ENCODE measurements at places on chromosomes 2 and 18.

- no peak for DNase-seq
These were observed 107.9 kb downstream of the RTN4 start for GRCh38 chr2:54942373-54942772.

DNA sequence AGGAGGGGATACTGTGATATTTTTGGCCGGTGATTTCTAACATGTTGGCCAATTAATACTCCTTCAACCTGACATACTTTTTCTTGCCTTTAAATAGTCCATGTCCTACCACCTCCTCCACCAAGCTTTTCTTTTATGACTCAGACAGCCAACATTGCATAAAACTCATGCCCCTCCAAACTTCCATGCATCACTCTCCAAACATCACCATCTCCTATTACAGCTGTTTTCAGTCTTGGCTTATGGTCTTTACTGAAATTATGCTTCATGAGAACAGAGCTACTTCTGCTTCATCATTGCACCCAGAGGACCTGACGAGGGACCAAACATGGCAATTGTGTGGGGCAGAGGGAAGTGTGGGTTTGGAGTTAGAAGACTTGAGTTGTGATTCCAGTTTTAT lies 305.4 kb downstream of the LPIN1 start:
- DNase-seq: no peak

- no peak for DNase-seq
These were observed 77.7 kb downstream of the TRIM43 start for GRCh38 chr2:95669441-95669991.

- DNase-seq: no peak
These were observed 61.0 kb downstream of the MBD2 start for GRCh38 chr18:54163453-54163852.

GRCh38 chr2:43221124-43221762 lies 5.2 kb downstream of the ZFP36L2 start:
- peak; percentile 49 for DNase-seq

DNA sequence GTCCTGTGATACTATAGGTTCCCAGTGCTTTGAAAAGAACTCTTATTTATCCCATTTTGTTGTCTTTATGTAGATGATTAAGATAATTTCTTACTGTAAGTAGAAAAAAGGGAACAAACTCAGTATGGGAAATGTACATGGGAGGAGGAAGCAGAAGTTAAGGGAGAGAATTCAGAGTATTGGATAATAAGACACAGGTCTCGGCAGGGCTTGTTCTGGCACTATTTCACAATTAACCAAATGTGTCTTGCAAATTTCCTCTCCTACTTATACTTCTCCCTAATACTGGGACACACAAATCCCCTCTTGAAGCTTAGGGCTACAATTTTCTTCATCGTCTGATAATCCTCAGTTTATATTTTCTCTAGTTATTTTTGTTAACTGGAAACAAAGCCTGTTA lies 744.0 kb downstream of the ADCYAP1 start:
- no peak for DNase-seq

DNA sequence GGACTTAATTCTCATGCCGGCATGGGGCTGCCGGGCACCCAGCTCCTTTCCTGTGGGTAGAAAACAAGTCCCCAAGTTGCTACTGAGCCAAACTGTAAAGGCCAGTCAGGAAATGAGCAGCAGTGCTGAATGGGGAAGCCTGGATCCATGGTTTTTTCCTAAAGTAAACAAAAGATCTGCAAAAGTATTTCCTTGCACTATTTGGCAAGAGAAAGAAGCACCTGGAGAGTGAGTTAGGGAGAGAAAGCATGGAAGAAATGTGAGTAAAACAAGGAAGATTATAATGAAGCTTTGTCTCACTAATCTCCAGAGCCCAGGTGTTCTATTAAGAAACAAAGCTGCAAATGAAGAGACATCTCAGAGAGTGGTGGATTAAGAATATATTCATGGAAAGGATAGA lies 117.6 kb downstream of the METTL8 start:
- DNase-seq: no peak

- DNase-seq: no peak
These were observed 523.1 kb upstream of the HS6ST1 start for GRCh38 chr2:128841803-128842202.

- DNase-seq: peak; percentile 9
These were observed 114.7 kb downstream of the FAM210A start for GRCh38 chr18:13611601-13612195.

GRCh38 chr18:44791520-44791919 lies 110.8 kb downstream of the SETBP1 start:
- DNase-seq: no peak

DNA sequence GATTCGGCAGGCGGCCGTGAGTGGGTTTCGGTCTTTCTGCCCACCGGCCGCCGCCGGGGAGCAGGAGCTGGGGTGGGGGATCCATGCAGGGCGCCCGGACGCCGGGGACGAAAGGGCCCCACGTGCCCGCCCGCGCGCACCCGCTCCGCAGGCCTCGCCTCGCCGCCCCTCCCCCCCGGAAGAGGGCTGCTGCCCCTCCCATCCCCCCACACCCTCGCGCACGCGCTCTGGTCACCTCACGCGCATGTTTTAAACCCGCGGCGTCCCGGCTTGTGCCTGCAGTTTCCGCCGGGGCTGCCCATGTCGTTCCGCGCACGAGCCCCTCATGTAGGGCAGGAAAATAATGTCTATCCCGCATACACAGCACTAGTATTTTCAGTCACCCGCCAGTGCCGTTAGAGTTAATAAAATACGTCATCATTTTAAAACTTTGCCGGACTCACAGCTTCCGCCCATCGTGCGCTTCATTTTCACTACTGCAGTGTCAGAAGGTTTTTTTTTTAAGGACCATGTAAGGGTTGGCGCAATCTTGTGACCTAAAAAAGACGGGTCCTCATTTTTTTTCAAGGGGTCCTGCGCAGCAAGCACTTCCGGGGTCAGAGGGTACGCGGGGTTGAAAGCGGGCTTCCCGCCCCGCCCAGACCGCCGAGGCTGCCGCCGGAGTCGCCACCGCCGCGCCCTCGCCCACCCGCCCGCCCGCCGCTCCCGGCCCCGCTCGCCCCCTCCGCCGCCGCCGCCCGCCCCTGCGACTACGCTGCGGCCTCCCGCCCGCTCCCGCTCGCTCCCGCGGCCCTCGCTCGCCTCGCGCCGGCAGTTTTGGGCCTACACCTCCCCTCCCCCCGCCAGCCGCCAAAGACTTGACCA lies at the start of gene PCBP1:
PCBP1 (plus strand) TSS at position 640 of the 864 bp plus-strand sequence. CDS start 267 bp downstream, outside the sequence.
- peak; percentile 93 for DNase-seq

GRCh38 chr2:129902731-129903585 lies 76.5 kb upstream of the RAB6C start:
- DNase-seq: no peak

- no peak for DNase-seq
These were observed 40.1 kb upstream of the GBX2 start for GRCh38 chr2:236208019-236208926.

GRCh38 chr2:178331474-178332432 lies 119.2 kb downstream of the PRKRA start:
- DNase-seq: no peak

GRCh38 chr2:74675090-74675489 lies 21.0 kb downstream of the SEMA4F start:
- no peak for DNase-seq

GRCh38 chr2:146652311-146652710 lies 1192.5 kb upstream of the ACVR2A start:
- no peak for DNase-seq

DNA sequence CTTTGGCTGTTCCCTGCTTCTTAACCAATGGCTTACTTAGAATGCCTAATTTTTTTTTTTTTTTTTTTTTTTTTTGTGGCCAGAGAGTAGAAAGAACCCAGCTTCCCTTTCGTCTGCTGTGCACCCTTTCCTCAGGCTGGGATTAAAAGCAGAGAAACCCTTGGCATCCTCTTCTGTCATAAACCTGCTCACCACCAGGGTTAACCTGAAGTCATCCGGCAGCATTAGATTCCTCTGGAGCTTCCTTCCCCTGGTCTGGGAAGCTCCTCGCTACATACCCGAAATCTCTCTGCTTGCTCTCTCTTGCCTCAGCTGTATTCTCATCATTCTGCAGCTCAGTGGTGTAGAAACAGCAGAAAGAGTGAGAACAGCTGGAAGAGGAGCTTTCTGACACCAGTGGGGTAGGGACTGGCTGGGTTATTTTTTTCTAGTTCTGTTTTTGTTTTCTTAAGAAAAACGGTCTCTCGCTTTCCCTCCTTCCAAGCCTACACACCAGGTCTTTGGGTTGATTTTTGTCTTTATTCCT lies 339.0 kb upstream of the MEIS1 start:
- no peak for DNase-seq

GRCh38 chr2:113806217-113806913 lies 49.9 kb upstream of the SLC35F5 start:
- no peak for DNase-seq

DNA sequence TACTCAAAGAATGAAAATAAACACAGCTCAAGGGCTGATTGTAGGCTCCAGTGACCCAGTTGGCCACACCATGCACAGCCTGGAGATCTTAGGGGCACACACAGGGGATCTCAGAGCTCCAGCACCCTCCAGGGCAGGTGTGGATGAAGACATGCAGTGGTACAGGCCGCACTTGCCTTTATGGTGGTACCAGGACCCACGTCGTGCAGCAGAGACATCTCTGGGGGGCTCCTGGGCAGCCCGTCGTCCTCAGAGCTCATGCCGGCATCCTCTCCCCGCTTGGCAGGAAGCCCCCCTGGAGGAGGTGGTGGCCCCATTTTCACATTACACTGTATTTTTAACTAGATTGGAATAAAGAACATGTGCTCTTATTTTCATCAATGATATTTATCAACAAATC lies 101.2 kb upstream of the MGAT4A start:
- DNase-seq: no peak

DNA sequence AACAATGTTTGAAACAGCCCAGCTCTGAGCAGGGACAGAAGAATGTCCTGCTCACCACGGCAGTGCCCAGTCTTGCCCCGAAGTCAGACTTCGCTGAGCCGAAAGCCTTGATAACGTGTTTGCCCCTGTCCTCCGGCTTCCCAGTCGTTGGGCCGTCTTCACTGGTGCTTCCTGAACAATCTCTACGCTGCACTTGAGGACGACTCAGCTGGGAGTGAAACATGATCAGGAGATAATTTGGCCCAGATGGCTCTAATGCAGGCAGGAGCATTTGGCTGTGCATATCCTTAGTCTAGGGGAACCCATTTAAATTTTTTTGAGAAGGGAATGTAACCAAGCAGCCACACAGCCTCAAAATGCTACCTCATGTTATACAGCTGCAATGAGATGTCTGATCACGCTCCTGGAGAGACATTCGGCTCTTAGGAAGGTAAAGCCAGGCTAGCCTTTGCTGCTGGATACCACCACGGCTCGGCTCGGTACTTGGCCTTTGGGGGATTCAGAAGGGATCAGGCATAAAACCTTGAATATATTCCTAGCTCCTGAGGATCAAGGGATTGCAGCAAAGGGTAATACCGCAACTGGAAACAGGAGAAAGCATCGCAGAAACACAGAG lies 43.6 kb downstream of the FECH start:
- DNase-seq: no peak

- no peak for DNase-seq
These were observed 134.9 kb upstream of the KYNU start for GRCh38 chr2:142742371-142743214.

- peak; percentile 22 for DNase-seq
These were observed 2.6 kb upstream of the PTPN2 start for GRCh38 chr18:12886498-12887126.

DNA sequence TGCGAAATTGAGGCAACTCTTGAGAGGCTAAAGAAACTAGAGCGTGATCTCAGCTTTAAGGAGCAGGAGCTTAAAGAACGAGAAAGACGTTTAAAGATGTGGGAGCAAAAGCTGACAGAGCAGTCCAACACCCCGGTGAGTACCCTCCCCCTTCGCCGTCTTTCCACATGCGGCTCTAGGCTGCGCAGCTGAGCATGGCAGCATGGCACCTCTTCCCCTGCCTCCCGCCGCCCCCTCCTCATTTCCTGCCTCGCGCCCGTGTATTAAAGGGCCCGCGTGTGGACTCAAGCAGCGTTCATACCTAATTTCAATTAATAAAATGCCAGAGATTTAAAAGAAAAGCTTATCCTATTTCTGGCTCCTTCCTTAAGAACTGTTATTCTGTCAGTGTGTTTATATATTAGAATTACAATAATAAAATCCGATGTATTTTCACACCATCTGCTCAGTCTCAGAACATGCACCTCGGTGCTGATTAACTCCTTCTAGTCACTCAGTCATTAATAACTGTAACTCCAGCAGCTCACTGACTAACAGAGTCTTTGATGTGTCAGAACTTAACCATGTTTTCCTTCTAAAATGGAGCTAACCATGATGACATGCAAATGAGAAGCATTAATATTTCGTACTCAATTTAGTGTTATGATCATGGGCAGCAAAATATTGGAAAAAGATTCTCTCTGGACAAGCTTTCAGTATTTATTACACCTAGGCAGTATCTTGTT lies 137.4 kb upstream of the CDCA7 start:
- DNase-seq: no peak

- peak; percentile 25 for DNase-seq
These were observed 505.5 kb upstream of the FAM98A start for GRCh38 chr2:34104601-34105000.

DNA sequence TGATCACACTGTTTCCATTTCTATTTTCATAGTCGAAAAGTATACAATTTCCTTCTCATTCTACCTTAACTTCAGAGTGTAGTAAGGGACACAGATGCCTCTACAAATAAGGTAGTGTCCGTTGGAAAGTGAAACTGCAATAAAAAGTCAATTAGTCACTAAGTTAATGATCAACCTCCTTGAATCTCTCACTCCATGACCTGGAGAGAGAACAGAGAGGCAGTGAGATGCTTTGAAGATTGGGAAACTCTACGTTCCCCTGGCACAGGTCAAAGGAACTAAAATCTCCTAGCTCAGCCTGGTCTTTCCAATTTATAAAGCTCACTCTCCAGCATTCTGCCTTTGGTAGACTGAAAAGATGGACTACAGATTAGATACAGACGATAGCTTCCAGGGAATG lies 153.8 kb upstream of the ACAA2 start:
- peak; percentile 85 for DNase-seq

DNA sequence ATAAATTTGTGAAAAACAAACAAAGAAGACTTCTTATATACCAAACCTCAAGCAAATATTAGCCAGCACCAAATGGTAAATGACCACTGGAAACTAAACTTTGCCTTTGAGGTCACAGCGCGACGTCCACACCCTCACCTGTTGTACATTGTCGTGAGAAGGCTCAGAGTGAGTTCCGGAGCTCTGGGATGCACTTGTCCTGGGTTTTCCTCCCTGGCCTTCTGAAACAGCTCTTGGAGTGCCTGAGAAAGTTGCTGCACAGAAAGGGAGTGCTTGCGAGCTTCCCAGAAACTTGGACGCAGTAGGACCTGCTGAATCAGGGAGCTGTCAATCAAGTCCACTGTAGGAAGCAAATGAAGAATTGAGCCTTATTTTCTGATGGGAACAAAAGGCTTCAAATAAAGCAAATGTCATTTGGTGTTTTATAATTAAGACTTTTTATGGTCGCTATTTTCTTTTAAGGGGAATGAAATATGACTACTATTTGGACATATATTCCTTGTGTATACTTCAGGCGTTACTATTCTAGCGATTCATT lies 11.0 kb downstream of the DYTN start:
- DNase-seq: no peak

All from ACHN (cell line).